ENCODE measurements at places on chromosomes 16 and 17.

GRCh38 chr17:13541032-13541480, 60.7 kb downstream of the HS3ST3A1 start:
- DNase-seq = peak; percentile 14

DNA sequence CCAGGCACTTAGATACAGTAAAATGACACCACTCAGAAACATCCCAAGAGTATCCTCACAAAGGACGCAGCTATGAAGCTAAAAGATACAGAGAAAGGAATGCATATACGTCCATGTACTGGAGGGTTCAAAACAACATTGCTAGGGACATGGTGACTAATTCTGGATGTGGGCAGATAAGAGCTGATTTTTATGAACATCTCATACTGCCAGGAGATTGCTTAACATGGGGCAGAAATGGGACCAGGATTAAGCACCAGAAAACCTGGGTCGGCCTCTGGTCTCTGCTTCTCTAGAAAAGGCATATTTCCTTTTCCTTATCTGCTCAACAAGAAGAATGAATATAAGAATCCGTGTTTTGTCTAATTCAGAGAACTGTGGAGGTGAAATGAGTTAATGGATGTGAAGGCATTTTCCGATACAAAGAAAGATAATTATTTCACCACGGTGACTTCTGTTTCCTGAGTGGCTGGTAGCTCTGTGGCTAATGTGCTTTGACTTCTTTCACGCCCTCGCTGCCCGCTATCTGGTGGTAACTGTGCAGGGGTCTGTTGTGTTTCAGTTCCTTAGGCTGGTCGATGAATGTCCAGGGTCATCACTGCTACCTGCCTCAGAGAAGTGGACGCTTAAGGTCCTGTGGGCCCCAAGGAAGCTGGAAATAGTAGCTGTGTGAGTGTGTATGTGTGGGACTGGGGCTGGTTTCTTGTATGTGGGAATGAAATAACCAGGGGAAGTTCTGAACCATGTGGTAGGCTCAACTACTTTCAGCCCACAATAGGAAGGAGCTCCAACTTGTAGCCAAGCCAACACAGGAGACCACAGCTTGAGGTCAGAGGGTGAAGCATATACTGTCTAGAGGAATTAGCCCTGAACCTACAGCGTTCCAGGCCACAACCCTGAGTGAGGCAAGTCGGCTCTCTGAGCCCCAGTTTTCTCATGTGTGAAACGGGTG, 15.8 kb upstream of the CCL5 start:
- DNase-seq = no peak

- DNase-seq = no peak
Observed at GRCh38 chr17:58504826-58505351, 9.5 kb downstream of the MTMR4 start.

DNA sequence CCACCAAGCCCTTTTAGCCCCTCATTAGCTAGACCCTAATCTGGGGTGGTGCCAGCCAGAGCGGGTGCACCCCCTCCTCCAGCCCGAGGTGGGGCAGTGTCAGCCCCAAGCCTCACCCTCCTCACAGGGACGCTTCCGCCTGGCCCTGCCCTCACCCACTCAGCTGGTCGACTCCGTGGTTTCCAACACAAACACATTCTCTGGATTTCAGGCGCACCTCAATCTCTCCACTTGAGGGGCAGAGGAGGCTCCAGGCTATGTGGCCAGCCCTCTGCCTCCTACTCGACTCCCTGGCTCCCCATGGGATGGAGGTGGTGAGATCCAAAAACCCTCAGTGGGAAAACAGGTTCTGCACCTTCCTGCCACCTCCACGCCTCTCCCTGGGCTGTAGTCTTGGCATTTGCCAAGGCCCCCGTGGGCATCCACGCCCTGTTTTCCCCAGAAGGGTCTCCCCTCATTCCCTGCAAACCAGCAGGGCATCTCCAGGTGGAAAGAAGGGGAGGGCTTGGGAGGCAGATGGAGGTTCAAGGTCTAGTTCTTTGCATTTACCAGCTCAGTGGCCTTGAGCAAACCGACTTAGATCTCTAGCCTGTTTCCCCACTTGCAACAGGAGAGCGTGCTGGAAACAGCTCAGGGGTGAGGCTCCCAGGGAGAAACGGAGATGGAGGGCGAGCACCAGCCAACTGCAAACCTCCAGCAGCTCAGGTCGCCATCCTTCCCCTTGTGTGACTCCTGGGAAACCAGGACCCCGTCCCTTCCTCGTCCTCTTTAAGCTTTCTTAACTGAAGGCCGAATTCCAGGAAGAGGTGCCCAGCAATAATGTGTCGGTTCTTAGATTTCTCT, 1.7 kb downstream of the EMP2 start:
- DNase-seq = peak; percentile 79

- DNase-seq = no peak
Observed at GRCh38 chr17:20214794-20215193, 205.6 kb downstream of the SPECC1 start.

DNA sequence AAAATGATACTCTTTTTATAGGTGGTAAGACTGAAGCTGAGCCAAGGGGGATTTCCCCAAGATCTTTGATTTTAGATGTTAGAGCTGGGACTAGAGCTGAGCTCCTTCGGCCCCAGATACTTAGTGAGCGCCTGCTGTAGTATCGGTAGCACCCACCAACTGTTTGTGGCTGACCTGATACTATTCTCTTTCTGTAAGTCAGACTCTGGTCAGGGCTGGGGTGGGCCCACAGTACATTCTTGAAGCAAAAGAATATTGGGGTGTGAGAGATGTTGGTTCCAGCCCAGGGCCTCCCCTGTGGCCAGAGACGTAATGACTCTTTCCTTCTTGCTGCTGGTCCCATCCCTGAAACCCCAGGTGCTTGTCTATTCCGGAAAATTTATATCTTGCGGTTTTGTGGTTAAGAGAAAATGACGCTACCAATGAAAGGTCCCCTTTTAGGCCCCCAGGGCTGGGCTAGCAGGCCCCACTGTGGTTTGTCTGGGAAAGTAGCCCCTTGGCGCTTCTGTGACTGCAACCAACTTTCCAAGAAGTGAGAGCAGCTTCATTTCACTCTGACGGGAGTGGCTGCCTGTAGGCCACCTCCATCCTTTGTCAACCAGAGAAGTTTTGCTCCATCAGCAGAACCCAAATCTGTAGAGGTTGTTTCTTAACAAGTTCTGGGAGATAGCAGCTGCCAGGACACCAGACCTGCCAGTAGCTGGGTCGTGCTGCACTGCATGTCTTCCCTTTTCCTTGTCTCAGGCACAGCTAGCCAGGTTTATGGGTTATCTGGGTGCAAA, 86.4 kb upstream of the LGALS9 start:
- DNase-seq = peak; percentile 61

GRCh38 chr17:40399185-40399584, 18.5 kb downstream of the TOP2A start:
- DNase-seq = peak; percentile 71

- DNase-seq = peak; percentile 73
Observed at GRCh38 chr17:56681561-56682266, 88.2 kb downstream of the NOG start.

DNA sequence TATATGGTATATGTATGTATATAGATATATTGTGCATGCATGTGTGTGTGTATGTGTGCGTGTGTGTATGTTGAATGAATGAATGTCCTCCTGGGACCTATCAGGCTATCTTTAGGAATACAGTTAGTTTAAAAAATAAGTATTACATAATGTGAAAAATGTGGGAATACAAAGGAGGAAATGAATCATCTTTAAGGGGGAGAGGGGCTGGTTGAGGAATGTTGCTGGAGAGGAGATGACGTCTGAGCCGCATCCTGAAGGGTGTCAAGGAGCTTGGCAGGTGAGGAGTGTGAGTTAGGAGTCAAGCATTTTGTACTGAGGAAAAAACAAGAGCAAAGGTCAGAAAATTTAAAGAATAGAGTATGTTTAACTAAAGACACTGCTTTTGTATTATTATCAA, 62.4 kb upstream of the NLK start:
- DNase-seq = no peak

DNA sequence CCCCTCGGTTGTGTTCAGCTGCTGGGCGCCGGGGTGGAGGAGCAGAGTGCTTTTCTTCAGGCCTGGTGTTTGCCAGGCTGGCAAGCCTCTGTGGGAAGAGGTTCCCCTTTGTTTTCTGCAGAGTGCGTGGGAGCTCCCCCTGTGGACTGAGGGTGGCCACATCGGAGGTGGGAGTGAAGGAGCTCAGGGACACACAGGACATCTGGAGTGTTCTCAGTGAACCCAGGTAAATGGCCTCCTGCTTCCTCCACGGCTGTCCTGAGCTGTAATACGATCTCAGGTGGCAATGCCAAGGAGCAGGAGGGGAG, 39.2 kb upstream of the IRF8 start:
- no peak for DNase-seq

Measured in SW480 (cell line).